ENCODE measurements at places on chromosomes 11 and 22.

DNA sequence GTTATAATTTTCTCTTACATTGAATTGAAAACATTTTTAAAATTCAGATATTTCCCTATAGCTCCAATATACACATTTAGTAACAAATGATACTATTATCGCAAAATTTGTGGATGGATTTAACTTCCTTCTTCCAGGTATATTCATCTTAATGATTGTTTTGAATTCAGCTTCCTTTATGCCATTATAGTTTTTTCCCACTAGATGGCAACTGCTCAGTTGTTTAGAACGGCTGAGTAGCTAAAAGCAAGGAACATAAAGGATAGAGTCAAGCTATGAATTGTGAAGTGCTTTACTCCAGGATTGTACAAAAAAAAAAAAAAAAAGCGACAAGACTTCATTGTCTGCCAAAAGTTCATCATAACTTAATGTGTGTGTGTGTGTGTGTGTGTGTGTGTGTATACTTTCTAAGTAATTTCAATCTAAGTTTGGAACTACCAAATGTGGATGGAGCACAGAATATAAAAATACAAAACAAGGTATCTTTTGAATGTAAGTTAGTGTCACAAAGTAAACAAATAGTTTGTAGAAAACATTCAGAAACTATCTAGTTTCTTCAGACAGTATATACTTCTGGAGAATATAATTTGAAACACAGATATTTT, 846.4 kb downstream of the DLG2 start:
- no peak for DNase-seq

- no peak for DNase-seq
Observed at GRCh38 chr11:65912845-65913244, 6.0 kb downstream of the C11orf68 start.

GRCh38 chr11:107385361-107385981, 72.2 kb downstream of the CWF19L2 start:
- no peak for DNase-seq

DNA sequence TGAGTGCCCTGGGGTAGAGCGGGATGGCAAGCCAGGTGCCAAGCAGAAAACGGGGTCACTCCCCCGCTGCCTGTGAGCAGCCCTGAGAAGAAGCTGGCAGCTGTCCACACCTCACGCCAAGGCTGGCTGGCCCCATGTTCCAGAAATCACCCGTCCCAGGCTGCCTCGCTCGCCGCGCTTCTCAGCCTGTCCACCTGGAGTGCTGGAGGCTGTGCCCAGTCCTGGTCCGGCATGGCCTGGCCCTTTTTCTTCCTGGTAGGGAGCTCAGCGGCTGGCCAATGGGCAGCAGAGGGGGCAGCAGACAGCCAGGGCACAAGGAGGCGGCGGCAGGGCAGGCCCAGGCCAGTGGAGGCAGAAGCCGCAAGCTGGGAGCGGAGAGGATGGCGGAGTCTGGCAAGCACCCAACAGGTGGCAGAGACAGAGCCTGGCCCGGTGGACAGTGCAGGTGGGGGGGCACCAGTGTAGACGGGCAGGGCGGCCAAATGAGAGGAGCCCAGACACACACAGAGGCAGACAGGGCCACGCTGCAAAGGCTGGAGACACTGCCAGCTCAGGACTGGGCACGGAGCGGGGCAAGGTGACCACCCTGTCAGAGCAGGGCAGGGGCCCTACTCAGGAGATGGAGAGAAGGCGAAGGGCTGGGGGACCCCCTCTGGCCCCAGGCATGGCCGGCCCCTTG, 37.2 kb upstream of the TH start:
- DNase-seq, result no peak

GRCh38 chr11:7540830-7541555, 27.2 kb downstream of the PPFIBP2 start:
- no peak for DNase-seq

GRCh38 chr11:112103446-112103845, 16.8 kb downstream of the SDHD start:
- no peak for DNase-seq

GRCh38 chr11:130451231-130452019, 3.0 kb downstream of the ADAMTS15 start:
- no peak for DNase-seq

DNA sequence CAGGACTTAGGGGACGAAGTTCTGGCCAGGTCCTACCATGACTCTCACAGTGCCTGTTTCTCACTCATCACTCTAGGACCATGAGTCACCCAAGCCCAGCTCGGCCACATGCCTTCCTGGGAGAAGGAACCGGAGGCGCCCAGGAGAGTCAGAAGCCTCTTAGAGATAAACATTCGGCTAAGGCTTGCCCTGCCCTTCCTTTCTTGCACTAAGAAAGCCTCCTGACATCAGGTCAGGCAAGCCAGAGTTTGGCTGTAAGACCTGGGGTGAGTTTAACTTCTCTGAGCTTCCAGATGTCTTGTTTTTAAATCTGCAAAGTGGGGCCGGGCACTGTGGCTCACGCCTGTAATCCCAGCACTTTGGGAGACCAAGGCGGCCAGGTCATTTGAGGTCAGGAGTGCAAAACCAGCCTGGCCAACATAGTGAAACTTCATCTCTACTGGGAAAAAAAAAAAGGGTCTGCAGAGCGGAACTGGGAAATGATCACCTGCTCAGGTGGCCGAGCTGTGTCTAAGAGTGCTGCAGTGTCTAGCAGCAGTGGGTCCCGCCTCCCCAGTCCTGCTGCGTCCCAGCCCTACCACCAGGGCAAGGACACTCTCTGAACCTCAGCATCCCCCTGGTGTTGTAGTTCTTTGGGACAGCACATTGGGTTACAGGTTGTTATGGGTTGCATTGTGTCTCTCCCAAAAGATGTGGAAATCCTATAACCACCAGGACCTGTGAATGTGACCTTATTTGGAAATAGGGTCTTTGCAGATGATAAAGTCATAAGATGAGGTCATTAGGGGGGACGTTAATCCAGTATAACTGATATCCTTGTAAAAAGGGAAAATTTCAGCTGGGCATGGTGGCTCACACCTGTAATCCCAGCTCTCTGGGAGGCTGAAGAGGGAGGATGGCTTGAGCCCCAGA, 1.8 kb upstream of the CARS1 start:
- DNase-seq, result no peak

GRCh38 chr11:85712953-85713352, 27.0 kb upstream of the CCDC89 start:
- DNase-seq, result no peak

- no peak for DNase-seq
Observed at GRCh38 chr22:30324014-30324730, 2.6 kb downstream of the TBC1D10A start.

DNA sequence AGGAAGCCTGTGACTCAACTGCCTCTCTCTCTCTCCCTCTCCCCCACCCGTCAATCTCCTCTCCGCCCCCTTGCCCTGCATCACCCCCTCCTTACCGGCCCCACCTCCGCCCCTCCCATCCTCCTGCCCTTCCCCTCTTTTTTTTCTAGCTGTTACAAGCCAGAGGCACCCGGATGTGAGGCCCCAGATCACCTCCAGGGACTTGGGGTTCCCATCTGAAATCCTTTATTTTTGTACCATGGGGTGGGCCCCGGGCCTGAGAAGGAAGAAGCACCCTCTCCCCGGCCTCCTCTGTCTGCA, 10.8 kb downstream of the KCTD17 start:
- DNase-seq, result no peak

GRCh38 chr11:9799886-9800285, 136.0 kb downstream of the SWAP70 start:
- DNase-seq, result no peak

DNA sequence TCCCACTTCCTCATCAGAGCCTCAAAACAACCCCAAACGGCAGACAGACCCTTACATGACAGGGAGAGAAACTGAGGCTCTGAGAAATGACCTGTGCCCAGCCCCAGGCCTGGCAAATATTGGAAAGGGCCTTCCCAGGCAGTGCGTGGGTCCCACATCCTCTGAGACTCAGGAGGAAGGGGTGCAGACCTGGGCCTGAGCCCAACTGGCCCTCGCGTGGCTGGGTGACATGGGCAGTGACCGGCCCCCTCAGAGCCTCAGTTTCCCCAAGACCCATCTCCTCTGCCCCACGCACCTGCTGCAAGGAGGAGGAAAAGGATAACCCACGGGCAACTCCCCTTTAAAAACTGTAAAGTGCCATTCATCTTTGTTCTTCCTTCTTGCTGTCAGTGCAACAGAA, 35.6 kb downstream of the ELFN2 start:
- DNase-seq, result no peak

GRCh38 chr22:33579448-33580093, 340.7 kb downstream of the LARGE1 start:
- DNase-seq, result no peak

DNA sequence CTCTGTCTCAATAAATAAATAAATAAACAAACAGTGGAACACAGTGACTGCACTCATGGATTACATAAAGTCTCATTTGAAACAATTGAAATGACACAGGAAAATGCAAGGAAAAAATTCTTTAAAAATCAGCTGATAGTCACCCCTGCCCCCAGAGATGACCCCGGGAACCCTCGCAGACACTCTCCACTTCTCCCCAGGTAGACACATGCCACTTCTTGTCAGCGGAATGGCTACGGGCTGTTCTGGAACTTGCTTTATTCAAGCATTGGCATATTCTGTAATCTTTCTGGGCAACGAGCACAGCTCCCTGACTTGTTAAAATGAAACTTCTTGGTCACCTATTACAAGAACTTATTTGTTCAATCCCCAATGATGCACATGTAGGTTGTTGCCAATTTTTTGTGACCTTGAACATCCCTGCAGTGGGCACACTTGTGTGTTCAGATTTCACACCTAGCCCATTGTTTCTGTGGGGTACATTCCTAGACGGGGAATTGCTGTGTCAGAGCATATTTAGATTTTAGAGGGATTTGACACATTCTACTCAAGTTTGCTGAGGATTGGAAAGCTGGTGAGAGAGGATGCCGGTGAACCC, 32.8 kb downstream of the MYEOV start:
- DNase-seq, result no peak

- peak; percentile 49 for DNase-seq
Observed at GRCh38 chr11:84384731-84385130, 1098.6 kb upstream of the CCDC90B start.

GRCh38 chr22:38839686-38840085, 4.1 kb downstream of the NPTXR start:
- DNase-seq, result no peak

- no peak for DNase-seq
Observed at GRCh38 chr11:662689-663274, 25.7 kb downstream of the DRD4 start.

Data from NCI-H446 treated with DMSO at 0.1 percent for 48 hours (cell line).